Natural killer cell (primary cell): ENCODE measurements at places on chromosomes 5 and 9.

- no peaks in the 10 kb centered on the region for H3K36me3 ChIP-seq
- H3K4me3 ChIP-seq, result no peak overlapping the region
- DNase-seq, result no peak
- no peak overlapping the region for H3K27ac ChIP-seq
- no peaks in the 10 kb centered on the region for H3K4me1 ChIP-seq
- H3K27me3 ChIP-seq, result peaks cover 2% of the 10 kb centered on the region
Observed at GRCh38 chr5:90569084-90569483, 10.5 kb downstream of the ADGRV1 start.

DNA sequence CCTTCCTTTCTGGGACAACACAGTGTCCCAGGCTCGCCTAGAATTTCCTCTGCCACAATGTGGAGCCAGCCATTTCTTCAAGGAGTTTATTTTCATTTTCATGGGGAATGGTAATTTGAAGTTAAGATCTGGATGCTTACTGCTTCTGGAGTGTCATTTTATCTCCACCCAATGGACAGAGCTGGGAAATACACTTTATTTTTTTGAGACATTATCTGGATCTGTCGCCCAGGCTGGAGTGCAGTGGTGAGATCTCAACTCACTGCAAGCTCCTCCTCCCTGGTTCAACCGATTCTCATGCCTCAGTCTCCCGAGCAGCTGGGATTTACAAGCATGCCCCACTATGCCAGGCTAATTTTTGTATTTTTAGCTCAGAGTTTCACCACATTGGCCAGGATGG, 12.7 kb upstream of the THG1L start:
- H3K27ac ChIP-seq, result no peak overlapping the region
- DNase-seq, result no peak
- H3K27me3 ChIP-seq, result no peaks in the 10 kb centered on the region

GRCh38 chr5:132022737-132023136, 11.3 kb upstream of the ACSL6 start:
- DNase-seq, result no peak
- H3K4me3 ChIP-seq, result no peak overlapping the region
- peaks cover 58% of the 10 kb centered on the region for H3K4me1 ChIP-seq

- H3K27ac ChIP-seq, result no peak overlapping the region
- no peak for DNase-seq
- no peaks in the 10 kb centered on the region for H3K36me3 ChIP-seq
Observed at GRCh38 chr5:124102486-124102885, 590.5 kb downstream of the CSNK1G3 start.

GRCh38 chr9:6076851-6077250, 61.4 kb upstream of the RANBP6 start:
- no peaks in the 10 kb centered on the region for H3K36me3 ChIP-seq
- H3K4me3 ChIP-seq, result no peak overlapping the region
- peaks cover 3% of the 10 kb centered on the region for H3K27me3 ChIP-seq

- H3K4me1 ChIP-seq, result no peaks in the 10 kb centered on the region
- H3K4me3 ChIP-seq, result no peak overlapping the region
- H3K36me3 ChIP-seq, result no peaks in the 10 kb centered on the region
- H3K27me3 ChIP-seq, result no peaks in the 10 kb centered on the region
Observed at GRCh38 chr9:16433494-16433893, 437.0 kb downstream of the BNC2 start.

DNA sequence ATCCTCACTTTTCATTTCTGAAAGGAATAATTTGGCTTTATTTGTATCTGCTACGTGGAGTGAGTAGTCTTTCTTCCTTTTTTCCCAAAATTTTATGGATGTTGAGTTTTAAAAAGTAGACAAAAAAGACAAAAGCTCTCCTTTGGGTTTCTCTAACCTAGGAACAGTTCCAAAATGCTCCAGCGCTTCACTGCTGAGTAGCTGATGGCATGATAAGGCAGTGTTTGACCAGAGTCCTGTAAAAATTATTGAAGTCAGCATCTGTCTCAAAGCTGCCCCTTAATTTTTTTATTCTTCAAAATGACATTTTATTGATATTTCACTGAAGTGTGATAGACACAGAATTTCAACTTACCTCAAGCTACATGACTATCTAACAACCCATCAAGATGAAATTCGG, 219.0 kb downstream of the ADAMTSL1 start:
- H3K27me3 ChIP-seq, result no peaks in the 10 kb centered on the region
- no peak overlapping the region for H3K4me3 ChIP-seq
- DNase-seq, result no peak

DNA sequence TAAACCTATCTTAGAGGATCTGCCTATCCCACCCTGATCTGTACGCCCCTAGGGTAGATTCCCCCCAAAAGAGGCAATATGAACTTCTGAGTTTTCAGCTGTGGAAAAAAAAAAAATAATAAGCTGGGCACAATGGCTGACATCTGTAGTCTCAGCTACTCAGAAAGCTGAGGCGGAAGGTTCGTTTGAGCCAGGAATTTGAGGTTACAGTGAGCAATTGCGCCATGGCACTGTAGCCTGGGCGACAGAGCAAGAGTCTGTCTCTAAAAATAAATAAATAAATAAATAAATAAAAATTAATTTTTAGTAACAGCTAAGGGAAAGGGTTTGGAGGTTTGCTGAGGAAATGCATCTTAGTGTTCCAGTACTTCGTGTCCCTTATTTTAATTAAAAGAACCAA, 21.1 kb upstream of the SLC28A3 start:
- H3K27ac ChIP-seq, result no peak overlapping the region
- H3K27me3 ChIP-seq, result no peaks in the 10 kb centered on the region
- H3K4me3 ChIP-seq, result no peak overlapping the region
- H3K4me1 ChIP-seq, result peaks cover 7% of the 10 kb centered on the region
- no peaks in the 10 kb centered on the region for H3K36me3 ChIP-seq
- no peak for DNase-seq

DNA sequence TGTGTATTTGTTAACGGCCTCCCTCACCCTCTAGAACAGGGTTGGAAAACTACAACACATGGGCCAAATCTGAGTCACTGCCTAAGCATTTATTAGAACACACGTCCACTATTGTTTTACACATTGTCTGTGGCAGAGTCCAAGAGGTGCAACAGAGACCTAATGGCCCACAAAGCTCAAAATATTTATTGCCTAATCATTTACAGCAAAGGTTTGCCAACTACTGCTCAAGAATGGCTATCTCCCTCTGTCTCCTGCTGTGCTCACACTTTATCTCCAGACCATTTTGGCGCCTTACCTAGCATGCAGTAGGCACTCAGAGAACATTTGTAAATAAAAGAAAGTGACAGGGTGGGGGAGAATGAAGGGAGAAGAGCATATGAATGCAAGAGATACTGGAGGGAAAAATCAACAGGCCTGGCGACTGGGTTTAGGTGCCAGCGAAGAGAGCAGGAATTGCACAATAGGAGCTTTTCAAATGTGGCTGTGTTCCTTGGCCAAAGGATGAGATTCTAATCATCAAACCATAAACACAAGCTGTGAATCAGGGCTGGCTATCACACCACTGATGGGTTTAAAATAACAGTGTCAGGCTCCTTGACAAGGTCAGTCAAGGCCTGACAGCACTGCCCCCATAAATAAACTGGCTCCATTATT, 80.3 kb downstream of the EPB41L4A start:
- H3K27me3 ChIP-seq, result no peaks in the 10 kb centered on the region
- no peaks in the 10 kb centered on the region for H3K4me1 ChIP-seq
- DNase-seq, result no peak
- no peaks in the 10 kb centered on the region for H3K36me3 ChIP-seq

DNA sequence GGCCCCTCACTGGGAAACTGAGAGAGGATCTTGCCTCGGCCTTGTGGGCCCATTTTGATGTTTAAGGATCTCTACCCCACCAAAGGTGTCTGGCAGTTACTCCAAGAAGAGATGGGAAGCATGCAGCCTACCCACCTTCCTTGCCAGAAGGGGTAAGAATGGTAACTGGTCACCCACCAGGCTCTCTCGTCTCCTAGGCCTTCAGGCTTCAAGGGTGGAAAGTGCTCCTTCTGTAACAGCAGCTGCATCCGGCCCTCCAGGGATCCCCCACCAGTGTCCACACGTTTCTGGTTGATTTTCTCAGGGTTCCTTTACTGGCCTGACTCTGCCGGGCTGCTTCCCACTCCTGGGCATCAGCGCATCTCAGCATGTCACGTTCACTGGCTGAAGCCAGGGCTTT, 204.4 kb upstream of the IRX1 start:
- H3K27ac ChIP-seq, result no peak overlapping the region
- no peaks in the 10 kb centered on the region for H3K4me1 ChIP-seq
- H3K36me3 ChIP-seq, result no peaks in the 10 kb centered on the region

DNA sequence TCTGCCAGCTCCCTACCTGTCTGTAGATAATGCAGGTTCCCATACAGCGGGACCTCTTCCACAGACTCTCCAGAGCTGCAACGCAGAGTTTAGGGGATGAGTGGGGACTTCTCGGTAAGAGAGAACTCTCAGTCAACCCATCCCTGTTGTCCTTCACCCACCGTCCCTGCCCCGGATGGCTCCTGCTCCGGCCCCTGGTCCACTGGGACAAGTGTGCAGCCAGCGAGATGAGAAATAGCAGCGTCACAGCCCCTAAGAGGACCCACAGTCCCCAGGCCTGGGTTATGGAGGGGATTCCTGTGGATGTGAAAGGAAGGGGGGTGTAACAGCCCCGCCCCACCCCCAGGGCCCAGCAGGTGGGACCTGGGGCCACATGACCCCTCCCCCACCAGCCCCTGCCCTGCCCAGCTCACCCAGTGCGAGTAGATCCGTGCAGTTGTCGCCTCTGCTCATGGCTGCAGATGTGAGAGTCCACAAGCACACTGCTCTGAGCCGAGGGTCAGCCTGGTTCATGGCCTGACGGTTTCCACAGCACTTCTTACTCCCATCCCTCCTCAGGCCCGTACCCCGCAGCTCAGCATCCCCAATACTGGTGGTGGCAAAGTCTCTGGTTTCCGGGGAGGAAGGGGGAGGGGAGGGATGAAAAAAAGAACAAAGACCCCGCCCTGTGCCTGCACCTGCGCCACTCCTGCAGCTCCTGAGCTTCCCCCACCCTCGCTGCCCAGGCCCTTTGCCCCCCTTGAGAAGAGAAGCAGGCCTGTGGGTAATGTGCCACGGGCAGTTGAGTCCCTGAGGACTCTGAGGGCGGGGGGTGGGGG, at the start of gene SIT1:
TSS of gene SIT1 (minus strand) at position 591 of the 818 bp plus-strand sequence. CDS start at position 513, 78 bp downstream.
- no peak for DNase-seq

DNA sequence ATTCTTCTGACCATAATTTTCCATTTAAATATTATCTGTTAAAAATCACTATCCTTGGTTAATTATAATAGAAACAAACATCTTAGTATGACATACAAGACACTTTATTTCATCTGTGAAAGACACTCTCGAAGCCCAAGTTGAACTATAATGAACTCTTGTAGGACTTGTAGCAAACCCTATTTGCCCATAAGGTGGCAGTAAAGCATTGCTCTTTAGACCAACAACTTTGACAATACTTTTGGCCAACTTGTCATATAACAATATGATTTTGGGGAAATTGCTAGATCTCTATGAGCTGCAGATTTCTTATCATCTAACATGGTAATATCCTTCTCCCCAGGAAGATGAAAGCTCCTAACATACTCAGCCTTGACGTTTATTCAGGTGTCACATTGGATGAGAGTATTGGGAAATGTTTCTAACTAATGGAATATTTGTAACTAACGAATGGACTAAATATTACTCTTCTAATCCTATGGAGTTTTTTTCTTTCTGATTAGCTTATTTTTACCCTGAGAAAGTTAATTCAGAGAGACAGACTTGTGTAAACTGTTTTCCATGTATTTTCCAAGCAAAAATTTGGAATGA, 11.0 kb downstream of the SPINK14 start:
- no peaks in the 10 kb centered on the region for H3K36me3 ChIP-seq
- H3K27me3 ChIP-seq, result no peaks in the 10 kb centered on the region
- H3K27ac ChIP-seq, result no peak overlapping the region
- no peak overlapping the region for H3K4me3 ChIP-seq
- DNase-seq, result no peak

GRCh38 chr5:79236362-79236969, 535 bp downstream of the JMY start:
- H3K27ac ChIP-seq, result peak overlapping the region; percentile 83
- peak; percentile 61 for DNase-seq
- H3K36me3 ChIP-seq, result no peaks in the 10 kb centered on the region
- no peaks in the 10 kb centered on the region for H3K27me3 ChIP-seq
- peak overlapping the region; percentile 66 for H3K4me3 ChIP-seq
- H3K4me1 ChIP-seq, result peaks cover 31% of the 10 kb centered on the region

- H3K27me3 ChIP-seq, result no peaks in the 10 kb centered on the region
- H3K4me3 ChIP-seq, result no peak overlapping the region
- no peak for DNase-seq
- no peaks in the 10 kb centered on the region for H3K36me3 ChIP-seq
Observed at GRCh38 chr5:155076379-155076778, 62.8 kb downstream of the KIF4B start.

DNA sequence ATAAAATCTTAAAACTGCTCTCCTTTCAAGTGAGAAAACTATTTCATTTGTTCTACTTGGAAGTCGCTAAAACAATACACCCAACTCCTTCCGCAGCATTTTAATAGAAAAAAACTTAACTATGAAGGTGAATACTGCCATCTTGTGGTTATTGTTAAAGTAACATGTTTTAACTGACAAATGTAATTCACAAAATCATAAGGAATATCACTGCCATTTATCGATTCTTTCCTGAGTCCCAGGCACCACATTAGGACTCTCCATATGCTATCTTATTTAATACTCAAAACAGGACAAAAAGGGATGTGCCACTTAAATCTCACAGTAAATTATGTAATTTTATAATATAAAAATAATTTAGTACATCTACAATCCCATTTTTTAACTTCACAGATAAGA, 130.5 kb upstream of the ITGA1 start:
- H3K4me3 ChIP-seq, result no peak overlapping the region
- no peak for DNase-seq
- no peaks in the 10 kb centered on the region for H3K36me3 ChIP-seq
- no peak overlapping the region for H3K27ac ChIP-seq
- H3K27me3 ChIP-seq, result peaks cover 6% of the 10 kb centered on the region
- no peaks in the 10 kb centered on the region for H3K4me1 ChIP-seq

GRCh38 chr5:96659170-96659569, 3.0 kb upstream of the CAST start:
- no peak overlapping the region for H3K27ac ChIP-seq
- no peak for DNase-seq
- no peaks in the 10 kb centered on the region for H3K27me3 ChIP-seq
- no peaks in the 10 kb centered on the region for H3K36me3 ChIP-seq
- H3K4me1 ChIP-seq, result peaks cover 46% of the 10 kb centered on the region

- no peaks in the 10 kb centered on the region for H3K36me3 ChIP-seq
- H3K4me1 ChIP-seq, result no peaks in the 10 kb centered on the region
Observed at GRCh38 chr9:32832346-32832745, 49.0 kb downstream of the TMEM215 start.
